NCI-H526 treated with DMSO at 0.1 percent for 48 hours (cell line): ENCODE measurements at places on chromosomes 12 and 14.

DNA sequence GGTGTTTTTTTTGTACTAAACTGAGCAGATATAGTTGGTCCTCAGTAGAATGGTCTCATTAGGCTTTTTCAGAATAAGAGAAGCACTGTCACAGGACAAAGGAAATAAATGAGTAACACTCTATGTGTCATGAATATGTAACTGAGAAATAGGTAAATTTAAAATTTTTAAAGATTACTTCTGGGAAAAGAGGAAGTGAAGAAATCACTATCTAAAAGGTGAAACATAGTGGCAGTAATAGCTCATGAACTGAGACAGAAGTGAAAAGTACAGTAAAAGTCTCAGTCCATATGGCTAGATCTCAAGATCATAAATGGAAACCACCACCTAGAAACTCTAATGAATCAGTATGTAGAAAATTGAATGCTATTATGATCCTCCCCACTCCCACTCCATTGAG, 89.3 kb upstream of the TTC7B start:
- no peak for DNase-seq

DNA sequence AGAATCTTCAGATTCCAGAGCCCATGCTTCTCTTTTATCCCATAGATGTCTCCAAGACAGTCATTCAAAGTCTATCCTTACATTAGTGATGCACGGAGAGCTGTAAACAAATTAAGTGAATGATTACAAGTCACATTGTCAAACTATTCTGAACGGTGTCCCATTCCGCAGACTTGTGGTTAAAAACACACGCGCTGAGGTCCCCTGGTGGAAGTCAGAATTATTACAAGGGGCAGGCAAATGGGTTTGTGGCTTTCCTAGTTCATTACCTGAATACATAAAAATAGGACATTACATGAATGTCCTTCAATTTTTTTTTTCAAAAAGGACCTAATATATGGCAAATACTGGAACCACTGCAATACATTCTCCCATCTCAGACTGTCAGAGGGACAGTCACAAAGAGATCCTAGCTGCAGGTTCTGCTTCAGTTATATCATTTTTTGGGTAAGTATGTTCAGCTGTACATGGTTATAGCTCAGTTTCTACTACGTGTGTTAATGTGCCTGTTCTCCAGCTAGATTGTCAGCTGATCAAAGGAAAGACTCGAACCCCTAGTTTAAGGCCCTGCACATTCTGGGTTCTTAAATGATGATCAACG, 53.1 kb upstream of the STON2 start:
- peak; percentile 62 for DNase-seq

DNA sequence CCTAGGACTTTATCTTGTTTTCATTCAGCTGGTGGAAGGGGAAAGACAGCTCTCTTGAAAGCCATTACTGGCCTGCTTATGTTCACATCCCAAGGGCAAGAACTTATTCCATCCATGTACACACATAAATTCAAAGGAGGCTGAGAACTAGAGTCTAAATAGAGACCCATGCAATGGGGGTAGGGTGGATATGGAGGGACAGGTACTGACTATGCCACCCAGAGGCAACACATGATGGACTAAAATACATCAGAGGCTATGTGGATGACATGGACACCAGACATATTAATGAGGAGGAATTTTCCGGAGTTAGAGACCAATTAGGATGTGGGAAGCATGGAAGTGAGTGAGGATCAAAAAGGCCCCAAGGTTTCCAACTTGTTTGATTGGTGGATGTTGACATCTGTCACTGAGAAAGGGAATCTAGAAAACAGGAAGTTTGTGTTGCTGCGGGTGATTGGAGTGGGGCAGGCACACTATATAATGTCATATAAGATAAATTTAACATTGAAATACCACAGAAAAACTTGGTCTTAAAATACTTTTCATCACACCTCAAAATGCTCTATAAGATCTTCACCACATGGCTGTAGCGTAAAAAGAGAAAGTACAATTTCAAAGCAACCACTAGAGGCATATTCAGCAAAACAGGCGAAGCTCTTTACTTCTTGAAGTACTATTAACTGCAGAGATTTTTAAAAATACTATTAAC, 130.4 kb downstream of the GRIP1 start:
- no peak for DNase-seq

DNA sequence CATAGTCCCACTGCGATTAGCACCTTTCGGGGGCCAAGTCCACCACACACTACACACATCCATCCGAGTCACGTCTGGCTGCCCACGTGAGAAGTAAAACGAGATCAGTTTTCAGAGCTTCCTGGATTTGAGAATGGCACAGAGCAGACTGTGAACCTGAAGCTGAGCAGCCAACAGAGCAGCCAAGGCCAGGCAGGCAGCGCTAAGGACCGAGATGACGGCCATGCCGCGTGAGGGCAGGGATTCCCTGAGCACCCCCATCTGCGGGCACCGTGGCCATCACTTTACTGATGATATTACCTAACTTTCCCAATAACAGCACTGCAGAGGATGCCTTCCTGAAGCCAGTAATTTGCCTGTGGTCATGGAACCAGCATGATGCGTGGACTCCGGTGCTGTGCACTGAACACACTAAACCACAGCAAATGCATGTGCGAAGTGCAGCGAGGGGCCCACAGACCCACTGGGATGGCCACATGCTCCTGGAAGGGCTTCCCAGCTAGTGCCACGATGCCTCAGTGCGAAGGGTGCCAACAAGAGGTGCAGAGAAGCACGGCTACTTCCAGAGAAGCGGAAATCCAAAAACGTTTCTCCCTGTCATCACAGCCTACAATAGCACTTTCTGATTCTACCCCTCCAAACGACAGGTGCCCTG, 56.0 kb downstream of the RNF34 start:
- no peak for DNase-seq

GRCh38 chr12:32178341-32179010, 71.8 kb downstream of the BICD1 start:
- no peak for DNase-seq

- peak; percentile 32 for DNase-seq
Measured at GRCh38 chr14:104865631-104866441, 768 bp downstream of the CEP170B start.

- DNase-seq: no peak
Measured at GRCh38 chr14:36067428-36068187, 108.9 kb downstream of the PTCSC3 start.

- DNase-seq: no peak
Measured at GRCh38 chr14:37598747-37599506, 3.5 kb downstream of the TTC6 start.

GRCh38 chr12:94650143-94651056, at the start of gene TMCC3:
TSS of gene TMCC3 (minus strand) at chr12:94650557. CDS start at chr12:94650430, 127 bp downstream.
- peak; percentile 15 for DNase-seq

- no peak for DNase-seq
Measured at GRCh38 chr14:71469643-71470335, 462.4 kb upstream of the RGS6 start.

DNA sequence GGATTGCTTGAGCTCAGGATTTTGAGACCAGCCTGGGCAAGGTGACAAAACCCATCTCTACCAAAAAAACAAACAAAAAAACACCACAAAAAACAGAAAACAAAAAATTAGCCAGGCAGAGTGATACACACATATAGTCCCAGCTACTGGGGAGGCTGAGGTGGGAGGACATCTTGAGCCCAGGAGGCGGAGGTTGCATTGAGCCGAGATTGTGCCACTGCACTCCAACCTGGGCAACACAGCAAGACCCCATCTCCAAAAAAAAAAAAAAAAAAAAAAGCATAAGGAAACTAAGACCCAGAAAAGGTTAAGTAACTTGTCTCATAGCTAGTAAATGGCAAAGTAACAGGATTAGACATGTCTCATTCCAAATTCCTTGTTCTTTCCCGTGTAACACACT, 56.3 kb upstream of the PSMA6 start:
- DNase-seq: no peak

GRCh38 chr14:104993306-104993705, 7.7 kb downstream of the CLBA1 start:
- no peak for DNase-seq

- DNase-seq: no peak
Measured at GRCh38 chr12:122346054-122346453, 76.4 kb downstream of the CLIP1 start.

DNA sequence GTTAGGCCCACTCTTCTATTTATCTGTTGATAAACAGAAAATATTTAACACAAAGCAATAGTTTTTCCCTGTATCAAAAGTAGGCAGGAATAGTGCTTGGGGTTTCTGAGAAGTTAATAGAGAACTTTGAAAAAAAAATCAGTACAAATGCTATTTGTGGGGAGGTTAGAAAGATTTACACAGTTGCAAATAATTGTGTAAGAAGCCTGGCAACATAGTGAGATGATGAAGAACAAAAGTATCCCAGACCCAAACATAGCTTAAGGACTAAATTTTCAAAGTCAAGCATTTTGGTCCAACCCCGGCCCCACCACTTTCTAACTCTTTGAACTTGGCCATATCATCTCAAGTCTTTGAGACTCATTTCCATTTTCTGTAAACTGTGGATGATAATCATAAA, 687.5 kb upstream of the TMEM132C start:
- DNase-seq: no peak

DNA sequence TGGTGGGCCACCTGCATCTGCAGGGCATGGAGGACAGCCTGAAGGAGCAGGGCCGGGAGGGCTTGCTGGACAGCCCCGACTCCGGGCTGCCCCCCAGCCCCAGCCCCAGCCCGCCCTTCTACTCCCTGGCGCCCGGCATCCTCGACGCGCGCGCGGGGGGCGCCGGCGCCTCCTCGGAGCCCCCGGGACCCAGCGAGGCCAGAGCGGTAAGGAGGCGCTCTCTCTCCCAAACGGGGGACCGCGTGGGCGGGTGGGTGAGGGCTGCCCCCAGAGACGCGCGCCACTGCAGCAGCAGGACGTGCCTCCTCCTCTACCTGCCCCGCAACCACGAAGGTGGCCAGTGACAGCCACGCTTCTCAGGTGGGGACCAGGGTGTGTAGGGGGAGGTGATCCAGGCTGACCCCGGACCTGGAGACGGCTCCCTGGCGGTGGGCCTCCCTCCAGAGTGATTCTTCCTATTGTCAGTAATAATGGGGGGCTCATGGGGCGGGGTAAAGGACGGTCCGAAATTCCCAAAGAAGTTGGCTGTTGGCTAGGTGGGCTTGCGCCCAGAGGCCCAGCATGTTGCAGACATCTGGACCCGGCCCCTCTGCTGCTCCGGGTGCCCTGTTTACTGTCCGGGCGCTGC, 652 bp downstream of the RFLNA start:
- no peak for DNase-seq

DNA sequence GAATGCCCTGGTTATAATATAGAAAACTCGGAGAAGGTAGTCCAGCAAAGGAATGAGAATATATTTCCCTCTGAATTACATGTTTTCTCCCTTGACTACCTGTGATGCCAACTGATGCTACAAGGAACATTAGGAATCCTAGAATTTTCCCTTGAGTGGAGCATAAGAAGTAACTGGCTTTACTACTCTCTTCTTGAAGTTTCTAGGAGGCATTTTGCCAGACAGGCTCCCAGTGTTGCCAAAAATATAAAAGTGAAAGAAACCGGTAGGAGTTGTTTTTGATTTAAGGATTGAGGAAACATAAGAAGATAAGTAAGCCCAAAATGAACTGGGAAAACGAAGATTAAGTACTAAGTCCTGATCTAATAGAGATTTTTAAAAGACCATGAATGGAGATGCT, 693.4 kb downstream of the NOVA1 start:
- no peak for DNase-seq

- no peak for DNase-seq
Measured at GRCh38 chr12:65152012-65152411, 17.4 kb upstream of the LEMD3 start.

DNA sequence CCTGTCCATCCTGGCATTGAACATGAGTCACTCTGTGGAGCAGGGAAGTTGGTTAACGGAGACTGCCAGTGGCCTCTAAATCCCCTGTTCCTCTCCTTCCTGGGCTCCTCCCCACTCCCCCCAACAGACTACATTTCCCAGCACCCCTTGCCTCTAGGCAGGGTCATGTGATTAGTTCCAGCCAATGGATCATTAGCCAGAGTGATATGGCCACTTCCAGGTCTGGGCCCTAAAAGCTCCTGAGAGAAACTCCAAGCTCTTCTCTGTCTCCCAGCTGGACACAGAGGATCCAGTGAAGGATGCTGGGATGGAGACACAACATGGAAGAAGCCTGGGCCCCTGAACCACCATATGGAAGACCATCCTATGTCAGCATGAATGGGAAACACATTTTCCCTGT, 54.4 kb upstream of the RFLNA start:
- no peak for DNase-seq

GRCh38 chr14:100653409-100653808, 66.2 kb upstream of the BEGAIN start:
- DNase-seq: no peak

DNA sequence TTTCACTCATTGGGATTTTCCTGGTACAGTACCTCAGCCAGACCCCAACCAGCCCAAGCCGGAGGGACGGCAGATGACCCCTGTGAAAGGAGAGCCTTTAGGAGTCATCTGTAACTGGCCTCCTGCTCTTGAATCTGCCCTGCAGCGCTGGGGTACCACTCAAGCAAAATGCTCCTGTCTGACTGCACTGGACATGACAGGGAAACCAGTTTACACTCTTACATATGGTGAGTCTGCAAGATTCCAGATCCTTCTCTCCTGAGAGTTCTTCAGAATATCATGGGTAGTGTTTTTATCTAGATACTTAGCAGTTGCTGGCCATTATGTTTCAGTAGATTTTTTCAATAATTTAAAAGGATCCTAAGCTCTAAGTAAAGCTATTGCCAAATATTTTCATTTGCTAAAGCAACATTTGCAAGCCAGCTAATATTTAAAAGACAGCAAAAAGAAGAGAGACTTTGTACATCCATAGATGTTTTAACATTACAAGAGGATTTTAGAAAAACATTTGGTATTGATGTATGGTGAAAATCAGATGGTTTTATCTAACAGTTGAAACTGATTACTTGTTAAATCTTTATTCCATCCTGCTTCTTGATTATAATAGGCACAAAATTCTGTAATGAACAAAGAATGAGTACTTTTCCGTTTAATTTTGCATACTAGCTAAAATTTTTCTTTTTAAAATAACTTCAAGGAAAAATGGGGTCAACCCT, 85.1 kb upstream of the ATF1 start:
- no peak for DNase-seq

- no peak for DNase-seq
Measured at GRCh38 chr12:110277530-110278254, 3.4 kb upstream of the ATP2A2 start.

GRCh38 chr12:82855872-82856271, 169.2 kb downstream of the TMTC2 start:
- DNase-seq: no peak

GRCh38 chr12:93723568-93723930, 46.4 kb downstream of the CRADD start:
- DNase-seq: no peak

- peak; percentile 32 for DNase-seq
Measured at GRCh38 chr14:64698903-64699302, 5.3 kb upstream of the PLEKHG3 start.

GRCh38 chr14:69572030-69572840, 2.4 kb downstream of the CCDC177 start:
- peak; percentile 57 for DNase-seq

- DNase-seq: no peak
Measured at GRCh38 chr12:125249932-125250331, 184.7 kb downstream of the AACS start.

GRCh38 chr12:88185988-88186387, 43.9 kb downstream of the TMTC3 start:
- DNase-seq: peak; percentile 97

GRCh38 chr14:97366400-97366799, 569.2 kb downstream of the VRK1 start:
- DNase-seq: no peak

- no peak for DNase-seq
Measured at GRCh38 chr12:22283508-22283907, 51.0 kb downstream of the ST8SIA1 start.
